ENCODE measurements at places on chromosomes 2 and 18. TPM values are rescaled to one million over a fixed set of nuclear protein-coding genes. Genes with fewer than 3 reads are reported as not detected.

SATB2 gene
- polyA plus RNA-seq, result 0.80 TPM

CHPF gene
- 63.4 TPM for polyA plus RNA-seq

FIGN gene
- polyA plus RNA-seq, result 2.1 TPM

CXCR2 gene
- polyA plus RNA-seq, result 0.11 TPM

MOCOS gene
- 0.49 TPM for polyA plus RNA-seq

Data from pancreas (tissue), 10 donors.